Stimulated activated CD4-positive, alpha-beta T cell treated with anti-CD3 and anti-CD28 coated beads, Interleukin-1b, Interleukin-23, amount 100 ng/mL, for 1 hour (primary cell): ENCODE measurements at places on chromosomes 2 and 18.

DNA sequence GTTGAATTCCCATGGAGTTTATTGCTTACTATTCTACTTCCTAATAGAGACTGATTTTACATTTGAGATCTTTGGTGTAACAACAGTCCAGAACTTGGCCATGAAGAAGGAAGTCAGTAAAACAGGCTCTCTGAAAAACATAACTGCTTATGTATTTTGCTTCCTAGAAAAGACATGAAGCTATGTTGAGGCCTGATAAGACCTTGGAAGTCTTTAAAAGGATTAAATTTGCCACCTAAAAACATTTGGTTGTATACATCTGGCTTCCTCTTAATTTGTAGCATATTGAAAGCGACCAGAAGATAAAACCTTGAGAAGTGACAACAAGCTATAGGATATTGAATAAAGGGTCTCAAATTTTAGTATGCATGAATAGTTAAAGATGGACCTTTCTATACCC lies 36.4 kb downstream of the PTRHD1 start:
- no peak for DNase-seq

DNA sequence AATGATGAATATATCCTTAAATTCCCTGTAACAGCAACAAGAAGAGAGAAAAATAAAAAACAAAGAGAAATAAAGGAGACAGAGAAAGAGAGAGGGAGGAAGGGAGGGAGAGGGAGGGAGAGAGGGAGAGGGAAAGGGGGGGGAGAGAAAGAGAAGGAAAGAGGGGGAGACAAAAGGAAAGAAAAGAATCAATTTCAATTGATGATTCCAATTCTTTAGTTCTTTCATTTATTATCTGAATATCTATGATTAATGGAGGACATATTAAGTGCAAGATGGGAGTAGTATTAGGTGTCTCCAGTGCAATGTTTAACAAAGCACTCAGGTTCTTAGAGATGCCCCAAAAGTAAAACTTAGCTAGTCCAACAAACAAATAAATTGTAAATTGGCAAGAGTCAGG lies 97.2 kb upstream of the DPP10 start:
- no peak for DNase-seq

GRCh38 chr2:186125156-186125555 lies 360.9 kb upstream of the ZC3H15 start:
- no peak for DNase-seq

- no peak for DNase-seq
Measured at GRCh38 chr2:69547984-69548715, 95.4 kb downstream of the AAK1 start.

DNA sequence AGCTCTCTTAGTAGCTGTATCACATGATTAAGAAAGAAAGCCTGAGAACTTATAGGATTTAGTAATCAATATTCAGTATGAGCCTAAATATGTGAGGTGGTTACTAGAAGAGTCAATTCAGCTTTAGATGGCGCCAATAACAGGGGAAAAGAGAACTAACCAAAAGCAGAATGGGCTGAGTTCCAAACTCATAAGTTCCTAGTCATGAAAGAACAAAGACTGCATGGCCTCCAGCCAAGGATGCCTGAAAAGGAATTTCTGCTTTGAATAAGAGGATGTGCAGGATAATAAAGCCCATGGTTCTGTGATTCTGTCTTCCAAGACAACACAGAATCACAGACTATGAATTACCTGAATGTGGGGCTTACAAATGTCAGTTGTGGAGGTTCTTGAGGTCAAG lies 196.5 kb downstream of the SATB2 start:
- DNase-seq: no peak

DNA sequence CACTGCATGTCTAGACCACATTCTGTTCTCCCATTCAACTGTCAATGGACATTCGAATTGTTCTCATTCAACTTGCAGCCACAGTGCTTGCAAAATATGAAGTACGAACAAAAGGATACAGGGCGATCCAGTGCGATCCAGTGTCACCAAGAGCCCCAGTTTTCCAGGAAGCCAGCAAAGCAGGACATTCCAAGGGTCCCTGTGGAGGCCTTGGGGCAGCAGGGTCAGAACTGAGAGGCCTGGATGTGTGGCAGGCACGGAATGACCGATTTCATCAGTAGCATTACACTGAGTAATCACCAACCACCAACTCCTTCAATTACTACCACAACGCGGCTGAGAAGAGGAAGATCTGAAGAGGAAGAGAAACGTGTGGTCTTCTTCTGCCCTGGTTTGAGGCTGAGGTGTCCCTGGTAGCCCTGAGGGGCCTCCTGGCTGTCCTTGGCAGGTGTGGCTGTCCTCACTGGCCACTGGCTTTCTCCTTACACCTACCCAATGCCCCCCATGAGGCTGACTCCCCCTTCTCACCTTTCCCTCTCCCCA lies 172.7 kb upstream of the FHL2 start:
- no peak for DNase-seq

DNA sequence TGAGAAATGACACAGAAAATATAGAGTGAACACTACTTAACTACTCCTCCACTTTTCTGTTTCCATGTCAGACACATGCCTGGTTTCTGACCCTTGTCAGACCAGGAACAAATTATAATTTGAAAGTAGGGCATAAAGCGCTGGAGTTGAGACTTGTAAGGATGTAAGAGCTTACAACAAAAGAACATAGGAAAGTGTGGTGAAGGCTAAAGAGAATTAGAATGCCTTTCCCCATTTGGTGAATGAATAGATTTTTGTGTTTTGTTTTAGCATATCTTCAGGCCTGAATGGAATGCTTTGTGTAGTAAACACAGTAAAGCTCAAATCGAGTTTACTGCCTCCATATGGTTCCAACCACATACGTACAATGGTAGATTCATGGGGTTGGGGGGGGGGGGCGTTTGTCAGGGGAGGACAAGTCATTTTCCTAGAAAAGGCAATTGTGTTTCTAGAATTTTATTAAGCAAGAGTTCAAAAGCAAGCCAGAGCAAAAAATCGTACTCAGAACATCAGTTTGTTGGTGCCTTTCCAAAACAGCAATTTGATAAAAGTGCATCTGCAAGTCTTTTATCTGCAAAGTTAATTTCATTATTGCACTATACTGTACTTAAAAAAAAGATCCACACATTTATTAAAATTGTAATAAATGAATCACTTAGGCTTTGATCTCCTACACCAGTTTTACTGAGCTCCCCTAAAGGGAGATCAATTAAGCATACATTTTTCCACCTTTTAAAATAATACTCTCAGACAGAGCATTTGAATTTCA lies 30.9 kb downstream of the NRXN1 start:
- no peak for DNase-seq

- DNase-seq: no peak
Measured at GRCh38 chr2:7165736-7166135, 248.5 kb downstream of the RNF144A start.

DNA sequence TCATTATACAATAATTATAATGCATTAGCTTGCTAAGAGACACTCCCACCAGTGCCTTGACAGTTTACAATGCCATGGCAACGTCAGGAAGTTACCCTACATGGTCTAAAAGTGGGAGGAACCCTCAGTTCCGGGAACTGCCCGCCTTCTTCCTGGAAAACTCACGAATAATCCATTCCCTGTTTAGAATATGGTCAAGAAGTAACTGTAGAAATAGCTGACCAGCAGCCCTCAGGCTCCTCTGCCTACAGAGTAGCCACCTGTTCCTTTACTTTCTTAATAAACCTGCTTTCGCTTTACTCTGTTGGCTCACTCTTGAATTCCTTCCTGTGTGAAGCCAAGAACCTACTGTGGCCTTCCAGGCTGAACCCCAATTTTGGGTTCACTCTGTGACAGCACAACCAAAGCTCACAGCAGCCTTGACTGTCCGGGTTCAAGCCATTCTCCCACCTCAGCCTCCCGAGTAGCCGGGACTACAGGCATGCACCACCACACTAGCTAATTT lies 20.0 kb upstream of the PTPN2 start:
- no peak for DNase-seq

GRCh38 chr2:134305109-134305491 lies 51.2 kb downstream of the MGAT5 start:
- DNase-seq: no peak

DNA sequence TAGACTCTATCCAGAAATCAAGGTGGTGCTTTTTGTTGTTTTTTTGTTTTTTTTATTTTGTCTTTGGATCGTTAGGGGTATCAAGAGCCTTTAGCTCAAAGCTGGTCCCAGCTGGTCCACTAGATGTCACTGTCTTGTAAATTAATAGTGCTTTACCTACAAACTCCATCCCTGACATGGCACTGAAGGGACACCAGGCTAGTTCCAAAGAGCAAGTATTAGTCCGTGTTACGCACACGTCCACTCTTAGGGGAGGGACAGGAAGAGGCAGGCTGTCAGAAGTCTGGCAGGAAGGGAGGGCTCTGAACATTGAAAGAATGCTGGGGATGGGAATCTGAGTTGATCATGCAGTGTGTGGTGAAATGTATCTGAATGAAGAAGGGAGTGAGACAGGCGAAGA lies 85.9 kb upstream of the CCBE1 start:
- no peak for DNase-seq

DNA sequence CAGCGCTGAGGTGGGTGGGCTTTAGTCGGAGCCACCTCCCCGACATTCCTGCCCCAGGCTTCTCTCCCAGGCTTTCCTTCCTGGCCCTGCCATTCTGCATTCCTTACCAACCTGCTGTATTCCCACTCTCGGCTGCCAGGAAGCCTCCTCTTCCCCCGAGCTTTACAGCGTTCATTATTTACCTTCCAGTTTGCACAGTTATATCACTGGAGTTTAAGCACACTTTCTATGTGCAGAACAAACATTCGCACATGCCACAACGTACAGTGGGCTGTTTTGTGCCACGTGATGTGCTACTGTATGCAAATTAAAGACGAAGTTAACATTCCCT lies 246.3 kb downstream of the SOX11 start:
- DNase-seq: no peak
